ENCODE measurements at places on chromosomes 7 and 10.

- DNase-seq: no peak
Measured at GRCh38 chr7:7148798-7149481, 33.4 kb upstream of the C1GALT1 start.

DNA sequence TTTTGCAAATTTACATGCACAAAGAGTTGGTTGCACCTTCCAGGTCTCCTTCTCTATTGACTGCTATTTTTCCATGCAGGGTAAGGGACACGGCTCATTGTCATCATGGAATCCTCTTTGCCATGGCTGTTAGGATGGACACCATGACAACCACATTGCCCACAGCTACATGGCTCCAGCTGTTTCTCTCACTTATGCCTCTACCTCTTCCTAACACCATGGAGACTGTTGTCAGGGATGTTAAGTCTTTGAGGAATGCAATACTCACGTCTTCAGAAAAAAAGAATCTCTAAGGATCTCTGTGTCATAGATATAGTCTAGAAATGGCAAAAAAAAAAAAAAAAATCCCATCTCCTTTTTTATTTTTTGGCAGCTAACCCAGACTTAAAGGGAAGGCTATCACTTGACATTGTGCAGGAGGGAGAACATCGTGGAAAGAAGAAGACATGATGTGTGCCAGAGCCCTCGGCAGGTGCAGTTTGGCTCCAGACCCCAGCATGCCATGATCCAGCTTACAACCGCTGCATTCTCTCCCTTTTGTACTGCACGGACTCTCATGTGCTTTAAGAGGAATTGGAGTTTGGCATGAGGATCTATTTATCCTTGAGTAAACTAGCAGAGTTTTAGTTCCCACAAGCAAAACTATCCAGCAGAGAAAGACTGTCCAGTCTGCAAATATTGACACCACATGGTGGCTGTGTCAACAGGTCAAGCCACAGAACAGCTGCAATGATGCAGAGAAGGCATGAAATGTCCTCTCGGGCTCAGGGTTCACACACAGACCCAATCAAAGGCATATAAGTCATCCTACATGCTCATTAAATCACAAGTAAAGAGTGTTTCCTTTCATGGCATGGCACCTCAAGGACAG is 70.8 kb downstream of the FRMD4A start:
- DNase-seq: peak; percentile 15

GRCh38 chr10:77789861-77790260 is 136.7 kb downstream of the DLG5 start:
- DNase-seq: no peak

DNA sequence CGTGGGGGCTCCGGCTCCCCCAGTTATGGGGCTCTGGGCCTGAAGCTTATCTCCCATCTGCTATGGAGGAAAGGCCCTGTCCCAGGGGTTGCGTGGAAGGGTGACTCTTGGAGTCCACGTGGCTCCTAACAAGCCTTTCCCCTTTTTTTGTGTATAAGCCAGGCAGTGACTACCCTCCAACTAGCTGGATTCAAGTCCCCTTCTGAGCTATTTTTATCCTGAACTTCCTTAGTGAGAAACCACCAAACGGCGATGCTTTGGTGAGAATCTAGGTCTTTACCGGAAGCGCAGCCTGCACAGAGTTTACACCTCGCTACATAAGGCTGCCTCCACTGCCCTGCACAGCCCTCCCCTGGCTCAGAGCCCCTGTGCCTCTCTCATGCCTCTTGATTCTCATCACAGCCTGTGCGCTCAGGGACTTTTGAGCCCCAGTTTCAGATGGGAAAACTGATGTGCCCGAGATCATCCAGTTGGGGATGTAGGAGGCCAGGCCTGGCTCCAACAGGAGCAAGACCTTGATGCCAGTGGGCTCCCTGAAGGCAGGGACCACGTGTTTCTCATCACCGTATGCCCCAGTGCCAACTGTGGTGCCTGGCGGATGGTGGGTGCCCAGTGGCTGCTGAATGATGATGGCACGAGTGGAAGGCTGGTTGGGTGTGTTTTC is 102.3 kb upstream of the PPIF start:
- no peak for DNase-seq

- DNase-seq: no peak
Measured at GRCh38 chr7:24440892-24441291, 132.4 kb upstream of the PALS2 start.

- DNase-seq: no peak
Measured at GRCh38 chr10:18402853-18403252, 248.5 kb downstream of the NSUN6 start.

DNA sequence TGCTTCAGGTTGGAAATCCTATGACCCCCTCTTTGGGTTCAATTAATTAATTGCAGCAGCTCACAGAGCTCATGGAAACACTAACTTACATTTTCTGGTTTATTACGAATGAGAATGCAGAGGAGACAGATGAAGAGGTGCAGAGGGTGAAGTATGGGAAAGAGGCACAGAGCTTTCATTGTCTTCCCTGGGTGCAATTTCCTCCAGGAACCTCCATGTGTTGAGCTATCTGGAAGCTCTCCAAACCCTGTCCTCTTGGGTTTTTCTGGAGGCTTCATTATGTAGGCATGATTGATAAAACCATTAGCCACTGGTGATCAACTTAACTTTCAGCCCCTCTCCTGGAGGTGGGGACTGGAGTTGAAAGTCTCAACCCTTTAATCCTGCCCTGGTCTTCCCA is 133.0 kb upstream of the AUTS2 start:
- DNase-seq: no peak

GRCh38 chr7:134312717-134313116 is 4.0 kb downstream of the SLC35B4 start:
- no peak for DNase-seq

GRCh38 chr7:21054427-21055112 is 267.9 kb upstream of the SP8 start:
- no peak for DNase-seq

DNA sequence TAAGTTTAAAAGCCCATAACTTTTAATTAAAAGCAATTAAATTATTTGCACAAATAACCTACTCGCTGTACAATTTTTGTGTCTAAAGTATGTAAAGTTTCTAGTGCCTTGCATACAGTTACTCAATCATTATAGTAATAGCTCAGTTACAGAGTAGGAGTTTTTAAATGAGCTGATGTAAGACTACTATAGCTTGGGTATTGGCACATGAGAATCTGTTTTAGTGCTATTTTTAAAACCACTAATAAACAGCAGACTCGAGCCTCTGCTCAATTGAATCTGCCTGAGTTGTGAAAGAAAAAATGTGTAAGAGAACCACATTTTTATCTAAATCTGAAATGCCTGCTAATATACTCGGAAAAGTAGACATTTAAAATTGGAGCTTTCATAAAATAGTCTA is 31.1 kb downstream of the CTNNA3 start:
- no peak for DNase-seq

- no peak for DNase-seq
Measured at GRCh38 chr7:100752994-100753393, 19.6 kb downstream of the ZAN start.

DNA sequence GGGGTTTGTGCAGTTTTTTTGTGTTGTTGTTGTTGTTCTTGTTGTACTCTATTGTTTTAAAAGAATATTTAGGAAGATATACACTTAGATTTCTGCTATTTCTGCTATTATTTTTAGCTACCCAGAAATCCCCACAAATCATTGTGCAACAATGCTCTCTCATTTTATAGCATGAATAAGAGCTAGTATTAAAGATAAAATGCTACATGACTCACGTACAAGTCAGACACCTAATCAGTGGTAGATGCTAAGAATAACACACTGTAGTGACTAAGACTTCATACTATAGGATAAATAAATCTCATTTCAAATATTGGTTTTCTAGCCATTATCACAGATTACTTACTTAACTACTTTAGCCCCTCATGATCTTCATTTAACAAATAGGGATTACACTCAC is 920.5 kb downstream of the KCNMA1 start:
- no peak for DNase-seq

- no peak for DNase-seq
Measured at GRCh38 chr10:123621492-123621891, 44.7 kb upstream of the GPR26 start.

DNA sequence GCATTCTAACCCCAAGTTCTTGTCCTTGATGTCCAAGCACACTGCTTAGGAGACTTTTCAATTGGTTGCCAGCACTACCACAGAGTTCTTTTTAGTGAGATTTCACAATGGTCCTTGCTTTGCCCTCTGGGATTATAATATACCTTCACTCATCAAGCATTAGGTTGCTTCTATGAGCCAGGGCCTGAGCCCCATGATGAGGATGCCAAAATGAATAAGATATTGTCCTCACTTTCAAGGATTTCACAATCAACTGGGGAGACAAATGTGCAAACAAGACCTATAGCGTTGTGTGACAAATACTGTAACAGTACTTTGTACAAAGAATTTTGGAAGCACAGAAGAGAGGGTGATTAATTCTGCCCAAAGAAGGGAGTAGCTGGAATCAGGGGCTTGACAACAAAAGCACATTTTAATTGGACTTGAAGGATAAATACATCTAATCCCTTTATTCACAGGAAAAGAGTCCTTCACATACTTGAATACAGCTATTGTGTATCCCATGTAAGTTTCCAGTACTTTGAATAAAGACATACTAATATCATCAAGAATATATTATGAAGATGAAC is 263.6 kb upstream of the LRRN3 start:
- no peak for DNase-seq

GRCh38 chr10:79430936-79431335 is 14.5 kb downstream of the ZCCHC24 start:
- DNase-seq: peak; percentile 9

- peak; percentile 65 for DNase-seq
Measured at GRCh38 chr7:98281757-98282606, 496 bp downstream of the BRI3 start.

GRCh38 chr10:102085336-102085735 is 20.2 kb downstream of the HPS6 start:
- DNase-seq: no peak

GRCh38 chr7:33192695-33193291 is 63.4 kb downstream of the BBS9 start:
- DNase-seq: no peak

Measured in gastrocnemius medialis (tissue), 4 donors.